CD8-positive, alpha-beta T cell (primary cell): ENCODE measurements at places on chromosomes 7 and 10.

GRCh38 chr7:25167262-25167843 is 42.3 kb upstream of the CYCS start:
- DNase-seq, result no peak

GRCh38 chr10:126670056-126670894 is at the start of gene C10orf90:
TSS of gene C10orf90 (minus strand) at chr10:126670693. CDS start at chr10:126670480, 213 bp downstream.
- DNase-seq, result no peak

DNA sequence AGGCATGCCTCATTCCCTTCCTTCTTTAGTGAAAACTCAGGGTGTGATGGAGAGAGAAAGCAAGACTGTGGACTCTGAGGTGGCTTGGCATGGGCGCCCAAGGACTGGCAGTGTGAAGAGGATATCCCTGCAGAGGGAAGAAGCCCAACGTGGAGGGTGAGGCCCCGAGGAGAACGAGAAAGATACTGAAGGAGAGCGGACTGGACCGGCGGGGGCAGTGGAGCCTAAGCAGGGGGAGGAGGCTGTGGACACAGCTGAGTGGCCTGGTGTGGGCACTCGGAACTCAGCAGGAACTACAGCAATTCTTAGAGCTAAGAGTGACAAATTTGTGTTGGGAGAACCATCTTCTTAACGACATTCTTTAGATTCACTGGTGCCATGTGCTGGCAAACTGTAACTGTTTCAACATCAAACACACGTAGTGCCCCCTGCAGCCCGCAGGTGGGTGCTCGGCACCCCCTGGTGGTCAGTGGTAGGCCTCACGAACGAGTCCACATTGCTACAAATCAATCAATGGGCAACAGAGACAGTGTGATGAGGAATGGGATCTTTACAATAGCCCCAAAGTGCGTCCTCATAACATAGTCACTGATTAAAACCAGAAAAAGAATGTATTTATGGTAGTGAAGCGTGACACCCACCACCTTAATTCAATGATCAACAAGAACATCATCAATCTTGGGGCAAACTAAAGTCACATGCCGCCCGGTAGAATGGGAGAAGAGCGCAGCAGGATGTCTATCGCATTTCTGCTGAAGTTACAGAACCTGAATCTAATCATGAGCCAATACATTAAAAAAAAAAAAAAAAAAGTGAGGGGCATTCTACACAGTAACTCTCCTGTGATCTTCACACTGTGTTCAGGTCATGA is 2.0 kb upstream of the SFTPA1 start:
- DNase-seq, result no peak

DNA sequence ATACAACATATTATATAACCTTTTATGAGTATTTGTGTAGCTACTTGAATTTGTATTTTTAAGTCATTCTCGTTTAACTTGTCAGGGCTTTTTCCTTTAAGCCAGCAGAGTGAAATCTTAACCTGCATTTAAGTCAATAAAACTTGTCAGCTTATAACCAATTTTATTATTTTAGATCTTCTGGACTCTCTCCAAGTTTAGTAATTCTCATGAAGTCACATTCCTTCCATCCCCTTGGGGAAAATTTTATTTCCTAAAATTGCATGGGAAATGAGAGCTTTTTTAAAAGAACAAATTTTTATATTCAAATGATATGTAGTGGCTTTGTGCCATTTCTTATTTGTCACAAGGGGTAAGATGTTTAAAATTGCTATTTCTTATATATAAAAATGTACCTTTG is 74.0 kb downstream of the SEPTIN7 start:
- DNase-seq, result no peak

DNA sequence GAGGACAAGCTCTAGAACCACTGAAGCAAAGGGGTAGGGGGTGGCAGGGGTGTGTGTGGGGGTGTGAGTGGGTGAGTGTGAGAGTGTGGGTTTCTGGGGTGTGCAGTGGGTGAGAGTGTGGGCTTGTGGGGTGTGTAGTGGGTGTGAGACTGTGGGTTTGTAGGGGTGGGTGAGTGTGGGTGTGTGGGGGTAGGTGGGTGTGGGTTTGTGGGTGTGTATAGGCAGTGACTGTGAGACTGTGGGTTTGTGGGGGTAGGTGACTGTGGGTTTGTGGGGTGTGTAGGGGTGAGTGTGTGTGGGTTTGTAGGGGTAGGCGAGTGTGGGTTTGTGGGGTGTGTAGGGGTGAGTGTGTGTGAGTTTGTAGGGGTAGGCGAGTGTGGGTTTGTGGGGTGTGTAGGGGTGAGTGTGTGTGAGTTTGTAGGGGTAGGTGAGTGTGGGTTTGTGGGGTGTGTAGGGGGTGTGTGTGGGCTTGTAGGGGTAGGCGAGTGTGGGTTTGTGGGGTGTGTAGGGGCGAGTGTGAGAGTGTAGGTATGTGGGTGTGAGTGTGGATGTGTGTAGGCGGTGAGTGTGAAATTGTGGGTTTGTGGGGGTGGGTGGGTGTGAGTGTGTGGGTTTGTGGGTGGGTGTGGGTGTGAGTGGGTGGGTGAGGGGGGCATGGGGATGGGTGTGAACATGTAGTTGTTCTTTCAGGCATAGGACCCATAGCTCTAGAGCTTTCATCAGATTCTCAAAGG is 8.8 kb downstream of the NOS3 start:
- DNase-seq, result peak; percentile 60

GRCh38 chr7:48101968-48102367 is 12.9 kb downstream of the UPP1 start:
- peak; percentile 27 for DNase-seq

- no peak for DNase-seq
Observed at GRCh38 chr10:110103921-110104461, 96.2 kb downstream of the ADD3 start.
